Right lobe of liver (tissue), 6 donors: ENCODE measurements at places on chromosomes 7 and 10. TPM values are rescaled to one million over a fixed set of nuclear protein-coding genes. Genes with fewer than 3 reads are reported as not detected.

DNA sequence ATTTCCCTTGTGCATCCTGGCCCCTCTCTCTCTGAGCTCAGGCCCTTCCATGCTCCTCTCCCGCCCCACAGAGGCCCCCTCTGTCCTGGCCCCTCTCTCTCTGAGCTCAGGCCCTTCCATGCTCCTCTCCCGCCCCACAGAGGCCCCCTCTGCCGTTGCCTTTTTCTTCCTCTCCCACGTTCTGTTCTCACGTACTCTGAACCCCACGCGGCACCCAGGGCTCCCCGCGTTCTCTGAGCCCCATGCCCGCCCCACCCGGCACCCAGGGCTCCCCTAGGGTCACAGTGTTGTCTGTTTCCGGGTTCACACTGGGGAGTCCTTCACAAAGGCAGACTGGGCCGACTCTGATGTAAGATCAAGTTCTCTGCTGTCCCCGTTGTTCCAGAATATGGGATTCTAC, 336.8 kb downstream of the DNAJB6 start:
- DNase-seq = no peak

- DNase-seq = no peak
These were observed 31.9 kb downstream of the RNLS start for GRCh38 chr10:88551246-88551645.

- DNase-seq = peak; percentile 58
These were observed 37.0 kb downstream of the PFKP start for GRCh38 chr10:3104251-3104918.

Gene PDGFA
- total RNA-seq = 2.7 TPM

DNA sequence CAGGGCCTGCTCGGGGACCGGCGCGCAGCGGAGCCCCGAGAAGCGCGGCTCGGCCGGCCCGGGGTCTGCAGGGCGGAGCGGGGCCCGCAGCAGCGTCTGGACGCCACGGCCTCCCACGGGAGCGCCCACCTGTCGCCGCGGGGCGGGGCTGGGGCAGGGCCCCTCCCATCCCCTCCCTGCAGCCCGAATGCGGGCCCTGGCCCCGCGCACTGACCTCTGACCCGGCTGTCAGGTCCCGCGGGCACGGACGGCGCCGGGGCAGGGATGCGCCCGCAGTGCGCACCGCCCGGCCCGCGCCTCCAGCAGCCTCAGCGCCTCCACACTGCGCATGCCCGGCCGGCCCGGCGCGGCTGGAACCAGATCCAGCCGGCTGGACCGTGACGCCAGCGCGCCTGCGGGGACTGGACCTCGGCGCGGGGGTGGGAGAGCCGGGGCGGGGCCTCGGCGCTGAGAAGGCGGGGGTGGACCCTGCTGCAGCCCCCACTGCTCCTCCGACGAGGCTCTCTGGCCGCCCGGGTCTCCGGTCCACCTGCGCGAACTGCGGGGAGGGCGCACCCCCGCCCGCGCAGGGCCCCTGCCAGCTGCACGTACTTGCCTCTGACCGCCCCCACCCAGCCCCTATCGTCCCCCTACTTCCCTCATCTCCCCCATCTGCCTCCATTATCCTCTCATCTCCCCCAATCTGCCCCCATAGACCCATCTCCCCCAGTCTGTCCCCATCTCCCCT, 16.1 kb upstream of the GPR146 start:
- peak; percentile 93 for DNase-seq

Gene ARHGEF35
- 4.8 TPM for total RNA-seq

DNA sequence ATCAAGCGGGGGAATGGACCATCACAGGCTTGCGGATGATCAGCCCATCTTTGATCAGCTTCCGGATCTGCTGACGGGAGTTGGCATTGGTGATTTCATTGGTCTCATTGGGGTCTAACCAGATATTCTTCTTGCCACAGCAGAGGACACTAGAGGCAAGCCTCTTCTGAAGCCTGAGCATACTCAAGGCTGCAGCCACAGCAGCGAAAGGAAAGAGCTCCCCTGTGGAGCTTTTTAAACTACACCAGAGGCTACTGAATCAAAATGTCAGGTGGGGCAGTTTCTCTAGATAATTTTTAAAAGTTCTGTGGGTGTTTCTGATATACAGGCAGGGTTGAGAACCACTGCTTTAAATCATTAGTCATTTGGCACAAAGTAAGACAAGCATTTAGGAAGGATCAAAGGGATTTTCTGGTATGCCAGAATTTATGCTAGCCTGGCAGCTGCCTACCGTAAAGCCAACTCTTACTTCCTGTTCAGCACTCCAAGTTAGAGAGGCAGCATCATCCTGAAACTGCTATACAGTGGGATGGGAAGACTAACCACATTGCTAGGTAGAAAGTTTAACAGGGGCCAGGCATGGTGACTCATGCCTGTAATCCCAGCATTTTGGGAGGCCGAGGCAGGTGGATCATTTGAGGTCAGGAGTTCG, 7.0 kb downstream of the NAPEPLD start:
- DNase-seq = no peak

Gene RBM20
- 0.04 TPM for total RNA-seq

Gene TMEM248
- total RNA-seq = 76.5 TPM

- DNase-seq = no peak
These were observed 71.8 kb upstream of the EMX2 start for GRCh38 chr10:117470733-117471132.

DNA sequence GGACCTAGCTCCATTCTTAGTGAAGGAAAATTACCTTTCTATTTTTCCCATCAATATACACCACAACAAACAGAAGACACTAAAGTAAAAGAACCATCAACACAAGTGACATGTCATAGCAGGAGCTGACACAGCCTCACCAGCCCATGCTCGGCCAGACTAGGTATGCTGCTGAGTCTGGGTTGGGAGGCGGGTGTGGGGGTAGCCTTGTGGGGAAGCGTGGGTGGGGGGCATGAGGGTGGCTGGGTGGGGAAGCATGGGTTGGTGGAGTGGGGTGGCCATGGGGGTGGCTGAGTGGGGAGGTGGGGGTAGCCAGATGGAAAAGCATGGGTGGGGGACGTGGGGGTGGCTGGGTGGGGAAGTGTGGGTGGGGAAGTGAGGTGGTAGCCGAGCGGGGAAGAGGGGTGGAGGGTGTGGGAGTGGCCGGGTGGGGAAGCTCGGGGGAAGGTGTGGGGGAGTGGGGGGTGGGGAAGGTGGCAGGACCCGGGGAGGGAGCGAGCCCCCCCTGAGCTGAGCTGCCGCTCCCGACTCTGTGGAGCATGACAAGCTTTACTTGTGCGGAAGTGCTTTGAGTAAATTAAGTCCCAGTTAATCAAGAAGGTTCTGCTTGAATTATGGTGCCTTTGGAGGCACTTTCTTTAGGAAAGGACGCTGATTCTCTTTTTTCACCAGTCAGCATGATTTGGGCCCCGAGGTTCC, 294.6 kb upstream of the ZNF32 start:
- no peak for DNase-seq

- no peak for DNase-seq
These were observed 358.9 kb downstream of the FRMD4A start for GRCh38 chr10:13971601-13972475.

Gene FBXL13
- not detected for total RNA-seq

- no peak for DNase-seq
These were observed 79.9 kb upstream of the FOXI2 start for GRCh38 chr10:127657056-127657455.

Gene AKR1C8
- total RNA-seq = 9.6 TPM

Gene SPRN
- not detected for total RNA-seq

DNA sequence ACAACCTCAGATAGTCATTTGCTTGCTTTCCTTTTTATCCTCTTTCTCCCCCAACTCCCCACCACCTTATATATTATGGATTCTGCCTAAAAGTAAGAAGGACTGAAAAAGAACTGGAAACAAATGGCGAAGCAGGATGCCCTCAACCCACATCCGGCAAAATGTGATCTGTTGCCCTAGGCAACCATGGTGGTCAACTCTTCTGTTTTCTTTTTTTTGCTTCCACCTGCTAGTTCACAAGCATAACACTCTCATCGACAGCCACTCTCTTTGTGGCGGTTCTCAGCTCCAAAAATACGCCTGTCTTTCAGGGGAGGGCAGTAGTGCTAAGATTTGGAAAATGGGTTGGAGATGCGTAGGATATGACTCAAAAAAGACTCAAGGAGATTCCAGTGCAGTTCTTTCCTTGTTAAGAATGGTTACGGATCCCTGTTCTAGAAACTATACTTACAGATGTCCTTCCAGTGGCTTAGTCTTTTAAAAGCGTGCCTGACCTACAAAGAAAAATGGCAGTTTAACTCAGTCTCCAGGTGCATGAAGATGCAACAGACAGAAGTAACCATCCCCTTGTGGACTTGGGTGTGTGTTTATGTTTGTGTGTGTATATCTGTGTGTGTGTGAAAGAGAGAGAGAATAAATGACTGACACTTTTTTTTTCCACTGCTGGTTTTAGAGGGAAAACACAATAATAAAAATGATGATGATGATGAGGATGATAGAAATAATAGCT, 10.7 kb downstream of the APBB1IP start:
- no peak for DNase-seq

Gene ARMC3
- not detected for total RNA-seq

DNA sequence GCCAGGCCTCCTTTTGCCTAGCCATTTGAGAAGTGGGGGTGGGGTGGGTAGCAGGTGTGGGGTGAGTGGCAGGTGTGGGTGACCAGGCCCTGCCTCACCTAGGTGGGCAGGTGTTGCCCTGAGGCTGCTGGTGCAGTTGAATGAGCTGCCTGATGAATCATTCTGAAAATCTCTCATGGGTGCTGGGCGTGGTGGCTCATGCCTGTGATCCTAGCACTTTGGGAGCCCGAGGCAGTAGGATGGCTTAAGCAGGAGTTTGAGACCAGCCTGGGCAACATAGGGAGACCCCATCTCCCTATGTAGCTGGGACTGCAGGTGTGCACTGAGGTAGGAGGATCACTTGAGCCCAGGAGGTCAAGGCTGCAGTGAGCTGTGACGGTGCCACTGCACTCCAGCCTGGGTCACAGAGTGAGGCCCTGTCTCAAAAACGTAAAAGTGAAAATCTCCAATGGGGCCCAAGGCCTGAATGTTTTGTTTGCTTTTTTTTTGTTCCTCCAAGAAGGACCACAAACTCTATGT, 17.7 kb downstream of the TSPAN14 start:
- DNase-seq = no peak

GRCh38 chr7:41955893-41956675, 253.2 kb upstream of the INHBA start:
- peak; percentile 66 for DNase-seq

Gene HELLS
- total RNA-seq = 11.3 TPM

DNA sequence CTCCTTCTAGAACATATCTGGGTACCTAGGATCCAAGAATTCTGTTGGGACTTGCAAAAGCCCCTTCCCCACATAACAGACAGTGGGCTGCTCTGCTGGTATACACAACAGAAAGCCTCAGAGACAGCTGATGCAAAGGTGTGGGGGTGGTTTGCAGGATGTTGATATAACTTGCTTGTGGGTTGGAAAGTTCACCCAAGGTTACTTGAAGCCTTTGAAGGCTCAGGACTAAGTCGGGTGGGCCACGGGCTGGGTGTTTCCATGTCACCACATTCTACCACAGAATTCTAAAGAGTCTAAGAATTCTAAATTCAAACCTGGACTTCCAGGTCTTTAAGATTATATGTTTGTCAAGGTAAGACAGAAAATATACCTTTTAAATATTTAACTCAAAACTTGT, 7.4 kb upstream of the NRCAM start:
- DNase-seq = no peak

Gene LRRN3
- total RNA-seq = 0.31 TPM

- no peak for DNase-seq
These were observed 46.3 kb downstream of the EGFR start for GRCh38 chr7:55065079-55065478.

GRCh38 chr7:24025765-24026164, 258.2 kb upstream of the NPY start:
- DNase-seq = no peak

GRCh38 chr10:88987243-88987725, 3.3 kb upstream of the FAS start:
- no peak for DNase-seq

Gene PNLIPRP3
- not detected for total RNA-seq

GRCh38 chr7:90710466-90710850, 114.3 kb downstream of the CDK14 start:
- no peak for DNase-seq

- no peak for DNase-seq
These were observed 260.8 kb downstream of the SKAP2 start for GRCh38 chr7:26603631-26604030.

GRCh38 chr10:101563497-101564040, 24.5 kb downstream of the POLL start:
- DNase-seq = no peak

DNA sequence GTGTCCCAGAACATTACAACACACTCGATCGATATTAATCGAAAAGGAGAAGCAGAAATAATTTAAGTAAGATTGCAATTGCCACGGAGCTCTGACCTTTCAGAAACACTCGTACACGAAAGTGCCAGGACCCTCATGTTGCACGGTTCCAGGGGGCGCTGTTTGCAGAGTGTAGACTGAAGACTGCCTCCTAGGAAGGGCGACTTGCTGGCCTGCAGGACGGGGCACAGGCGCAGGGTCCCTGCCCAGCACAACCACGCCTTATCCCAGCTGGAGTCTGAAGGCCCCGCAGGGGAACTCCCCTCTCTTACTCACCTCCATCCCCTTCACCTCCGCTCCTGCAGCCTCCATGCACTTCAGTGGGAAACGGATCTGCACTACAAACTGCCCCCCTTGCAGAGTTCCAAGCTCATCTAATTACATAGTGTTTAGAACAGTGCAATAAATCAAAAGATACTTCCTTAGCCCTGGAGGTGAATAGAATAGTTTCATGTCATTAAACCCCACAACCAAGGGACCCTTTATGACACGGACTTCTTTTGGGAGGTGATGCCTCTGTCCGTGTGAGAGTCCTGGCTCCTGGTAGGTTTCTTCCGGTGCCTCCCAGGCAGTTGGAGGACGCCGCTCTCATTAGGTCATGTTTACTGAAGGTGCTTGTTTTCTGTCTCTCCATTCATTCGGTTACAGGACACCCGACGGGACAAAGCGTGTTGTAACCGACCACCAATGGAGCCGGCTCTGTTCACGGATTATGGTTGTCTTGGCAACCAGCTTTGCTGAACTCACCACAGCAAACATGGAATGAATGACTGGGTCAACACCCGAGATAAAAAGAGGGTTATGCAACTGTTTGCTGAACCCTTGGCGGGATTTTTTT, 262.2 kb downstream of the BAMBI start:
- DNase-seq = peak; percentile 94

DNA sequence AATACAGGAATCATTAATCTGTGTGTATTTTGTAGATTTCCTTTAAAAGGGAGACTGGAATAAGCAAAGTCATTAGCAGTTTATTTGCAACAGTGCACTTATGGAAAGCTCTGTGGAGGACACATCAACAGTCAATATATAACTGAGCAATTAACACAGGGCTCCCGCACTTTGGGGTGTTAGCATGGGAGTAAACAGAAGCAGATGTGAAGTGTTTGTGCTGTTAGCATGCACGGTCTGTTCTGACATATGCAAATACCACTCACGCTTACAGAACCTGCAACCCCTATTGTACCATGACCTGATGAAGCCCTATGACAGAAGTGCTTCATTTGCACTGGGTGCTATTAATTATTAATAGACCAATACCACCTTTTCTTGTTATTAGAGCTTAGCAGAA, 118.9 kb downstream of the PPP1R3A start:
- DNase-seq = no peak
